NCI-H748 treated with DMSO at 0.1 percent for 48 hours (cell line): ENCODE measurements at places on chromosomes 6 and 20.

DNA sequence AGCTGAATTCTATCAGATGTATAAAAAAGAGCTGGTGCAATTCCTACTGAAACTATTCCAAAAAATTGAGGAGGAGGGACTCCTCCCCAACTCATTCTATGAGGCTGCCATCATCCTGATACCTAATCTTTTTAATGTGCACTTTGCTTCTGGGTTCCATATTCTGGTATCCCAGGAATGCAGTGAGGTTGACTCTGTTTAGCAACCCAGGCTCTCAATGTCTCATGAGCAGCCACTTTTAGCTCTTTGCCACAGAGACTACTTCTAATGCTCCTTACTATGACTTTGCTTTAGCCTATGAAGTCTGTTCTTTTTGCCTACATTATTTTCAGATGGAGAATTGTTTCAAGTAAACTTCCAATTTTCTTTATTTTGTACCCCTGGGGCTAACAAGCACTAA is 185.5 kb upstream of the NRSN1 start:
- no peak for DNase-seq

DNA sequence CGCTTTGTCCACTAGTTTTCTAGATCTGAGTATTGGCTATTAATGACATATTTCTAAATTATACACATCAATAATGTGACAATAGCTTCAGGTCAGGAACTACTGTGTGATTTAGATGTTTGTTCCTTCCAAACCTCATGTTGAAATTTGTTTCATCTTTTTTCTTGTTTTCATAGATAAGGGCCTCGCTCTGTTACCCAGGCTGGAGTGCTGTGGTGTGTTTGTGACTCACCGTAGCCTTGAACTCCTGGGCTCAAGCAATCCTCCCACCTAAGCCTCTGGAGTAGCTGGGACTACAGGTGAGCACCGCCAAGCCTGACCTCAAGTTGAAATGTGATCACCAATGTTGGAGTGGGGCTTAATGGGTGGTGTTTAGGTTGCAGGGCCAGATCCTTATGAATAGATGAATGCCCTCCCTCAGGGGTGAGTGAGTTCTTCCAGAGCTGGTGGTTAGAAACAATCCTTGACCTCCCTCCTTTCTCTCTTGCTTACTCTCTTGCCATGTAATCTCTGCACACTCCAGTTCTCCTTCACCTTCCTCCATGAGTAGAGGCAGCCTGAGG is 5.9 kb upstream of the NQO2 start:
- DNase-seq, result no peak

DNA sequence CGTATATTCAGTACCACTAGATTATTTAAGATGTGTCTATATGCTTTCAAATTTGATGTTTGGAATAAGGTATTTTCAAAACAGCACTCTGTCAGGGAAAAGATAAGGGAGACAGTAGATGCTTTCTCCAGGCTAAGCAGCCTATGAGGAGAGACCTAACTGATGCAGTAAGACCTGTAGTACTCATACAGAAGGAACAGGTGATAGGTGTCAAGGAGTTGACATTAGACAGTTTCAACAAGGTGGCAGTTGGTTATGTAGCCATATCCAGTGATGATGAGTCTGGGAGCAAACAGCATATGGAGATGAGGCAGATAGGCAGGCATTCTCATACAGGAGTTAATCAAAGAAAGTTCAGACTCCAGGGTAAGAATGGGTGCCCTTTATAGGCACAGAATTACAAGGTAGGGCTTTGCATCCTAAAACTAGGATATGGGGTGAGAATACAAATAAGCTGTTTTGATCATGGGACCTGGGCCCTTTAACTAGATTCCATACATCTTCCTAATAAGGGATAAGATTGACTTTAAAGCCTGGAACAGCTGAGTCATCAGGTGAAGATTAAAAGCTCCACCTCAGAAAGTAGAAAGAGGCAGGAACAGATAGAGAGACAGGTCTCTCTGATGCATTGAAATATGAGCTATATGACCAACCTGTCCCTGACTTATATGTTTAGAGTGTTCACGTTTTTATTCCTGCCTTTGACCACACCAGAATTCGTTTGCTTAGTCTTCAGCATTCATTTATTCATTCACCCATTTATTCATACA is 7.9 kb downstream of the RSPH4A start:
- DNase-seq, result no peak

- DNase-seq, result no peak
Observed at GRCh38 chr6:17721671-17722070, 14.9 kb upstream of the NUP153 start.

- no peak for DNase-seq
Observed at GRCh38 chr6:25916789-25917490, 13.6 kb downstream of the SLC17A2 start.

GRCh38 chr20:32031007-32031958 is 20.8 kb upstream of the HCK start:
- DNase-seq, result peak; percentile 33

- DNase-seq, result no peak
Observed at GRCh38 chr6:135233686-135234491, 52.8 kb downstream of the MYB start.

GRCh38 chr6:156199182-156199581 is 578.0 kb upstream of the ARID1B start:
- DNase-seq, result no peak

GRCh38 chr6:1659816-1660215 is 50.1 kb downstream of the FOXC1 start:
- no peak for DNase-seq

DNA sequence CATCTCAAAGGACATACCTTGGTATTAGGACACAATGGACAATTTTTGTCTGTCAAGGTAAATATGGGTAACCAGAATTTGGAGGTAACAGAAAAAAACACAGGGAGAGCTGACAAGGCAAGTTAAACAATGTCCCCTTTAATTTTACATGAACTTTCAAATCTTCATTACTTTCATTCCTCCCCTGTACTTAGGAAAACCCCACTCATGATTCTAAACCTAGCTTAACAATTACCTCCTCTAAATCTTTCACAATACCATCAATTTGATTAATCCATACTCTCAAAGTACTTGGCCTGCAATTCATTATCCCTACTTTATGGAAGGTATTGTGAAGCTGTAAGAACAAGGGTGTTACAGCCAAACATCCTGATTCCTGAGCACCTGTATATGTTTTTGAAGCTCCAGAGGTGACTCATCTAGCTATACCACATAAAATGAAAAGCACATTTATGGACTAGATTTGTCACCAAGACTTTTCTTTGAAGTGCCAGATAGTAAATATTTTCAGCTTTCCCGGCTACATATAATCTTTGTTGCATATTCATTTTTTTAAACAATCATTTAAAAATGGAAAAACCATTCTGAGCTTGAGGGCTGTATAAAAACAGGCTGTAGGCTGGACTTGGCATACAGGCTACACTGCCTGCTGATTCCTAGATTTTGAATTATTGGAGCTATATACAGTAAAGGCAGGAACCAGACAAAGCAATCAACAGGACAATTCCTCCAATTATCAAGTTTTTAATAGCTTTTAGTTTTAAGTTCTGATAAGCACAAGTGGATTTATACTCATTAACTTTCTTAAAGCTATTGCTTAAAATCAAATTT is 22.9 kb downstream of the DEK start:
- DNase-seq, result no peak

DNA sequence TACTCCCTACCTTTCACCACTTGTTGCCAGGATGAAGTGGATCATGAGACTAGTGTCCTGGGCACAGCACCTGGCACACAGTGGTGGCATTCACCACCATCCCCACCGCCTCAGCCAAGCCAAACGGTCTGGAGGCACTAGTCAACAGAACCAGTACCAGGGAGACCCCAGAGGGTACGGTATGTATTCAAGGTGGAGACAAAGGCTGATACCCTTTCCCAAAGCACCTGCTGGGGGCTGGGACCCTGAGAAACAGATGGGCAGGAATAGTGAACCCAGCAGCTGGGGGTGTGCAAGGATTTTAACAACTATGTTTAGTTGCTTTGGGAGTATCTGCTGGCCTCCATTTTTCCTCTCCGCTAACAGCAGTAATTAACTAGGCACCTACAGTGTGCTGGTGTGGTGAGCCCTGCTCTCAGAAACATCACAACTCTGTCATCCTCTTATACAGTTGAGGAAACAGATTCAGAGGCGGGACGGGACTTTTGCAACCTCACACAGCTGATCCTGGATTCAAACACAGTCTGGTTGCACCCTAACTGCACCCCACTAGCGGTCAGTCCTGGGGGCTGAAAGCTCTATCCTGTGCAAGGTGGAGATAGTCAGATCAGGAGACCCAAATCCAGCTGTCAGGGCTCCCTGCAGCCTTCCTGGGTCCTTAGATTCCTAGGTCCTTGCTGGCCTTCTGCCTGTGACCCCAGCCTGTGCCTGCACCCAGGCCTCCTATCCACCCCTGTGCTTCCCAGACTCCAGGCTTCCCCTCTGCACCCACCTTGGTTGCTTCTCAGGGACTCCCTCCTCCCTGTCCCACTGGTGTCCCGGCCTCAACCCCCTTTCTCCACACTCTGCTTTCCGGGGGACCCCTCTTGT is 1.2 kb downstream of the SNTA1 start:
- DNase-seq, result no peak

DNA sequence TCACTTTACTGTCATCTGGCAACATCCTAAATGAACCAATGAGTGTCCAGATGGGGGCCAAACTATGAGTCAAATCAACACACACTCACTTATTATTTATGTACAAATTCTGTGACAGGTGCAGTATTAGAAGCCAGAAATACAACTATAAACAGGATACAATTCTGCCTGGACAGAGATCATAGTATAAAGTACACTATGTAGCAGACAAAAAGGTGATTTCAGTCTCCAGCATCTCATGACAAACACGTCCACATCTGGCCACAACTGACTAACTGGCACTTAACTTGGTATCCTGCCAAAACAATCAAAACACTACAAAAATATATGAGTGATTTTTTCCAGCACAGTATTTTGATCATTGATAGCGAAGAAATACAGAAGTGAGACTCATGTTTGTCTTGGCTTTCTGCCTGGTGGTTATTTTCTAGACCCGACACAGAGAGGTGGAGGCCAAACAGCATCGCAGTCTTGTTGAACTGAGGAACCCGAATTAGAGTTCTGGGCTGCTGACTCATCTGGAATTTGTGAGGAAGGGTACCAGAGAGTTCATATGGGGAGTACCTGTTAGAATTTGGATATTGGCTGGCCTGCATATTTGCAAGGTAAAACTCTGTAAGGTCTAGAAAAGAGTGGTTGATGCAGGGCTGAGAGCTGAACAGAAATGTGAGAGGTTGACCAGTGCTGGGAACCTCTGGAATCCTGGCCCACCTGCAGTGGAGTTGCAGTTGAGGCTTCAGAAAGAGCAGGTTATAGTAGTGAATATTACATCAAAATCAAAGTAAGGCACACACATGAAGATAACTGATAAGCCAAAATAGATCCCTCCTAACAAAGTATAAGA is 475.2 kb downstream of the PTPRT start:
- DNase-seq, result peak; percentile 87

DNA sequence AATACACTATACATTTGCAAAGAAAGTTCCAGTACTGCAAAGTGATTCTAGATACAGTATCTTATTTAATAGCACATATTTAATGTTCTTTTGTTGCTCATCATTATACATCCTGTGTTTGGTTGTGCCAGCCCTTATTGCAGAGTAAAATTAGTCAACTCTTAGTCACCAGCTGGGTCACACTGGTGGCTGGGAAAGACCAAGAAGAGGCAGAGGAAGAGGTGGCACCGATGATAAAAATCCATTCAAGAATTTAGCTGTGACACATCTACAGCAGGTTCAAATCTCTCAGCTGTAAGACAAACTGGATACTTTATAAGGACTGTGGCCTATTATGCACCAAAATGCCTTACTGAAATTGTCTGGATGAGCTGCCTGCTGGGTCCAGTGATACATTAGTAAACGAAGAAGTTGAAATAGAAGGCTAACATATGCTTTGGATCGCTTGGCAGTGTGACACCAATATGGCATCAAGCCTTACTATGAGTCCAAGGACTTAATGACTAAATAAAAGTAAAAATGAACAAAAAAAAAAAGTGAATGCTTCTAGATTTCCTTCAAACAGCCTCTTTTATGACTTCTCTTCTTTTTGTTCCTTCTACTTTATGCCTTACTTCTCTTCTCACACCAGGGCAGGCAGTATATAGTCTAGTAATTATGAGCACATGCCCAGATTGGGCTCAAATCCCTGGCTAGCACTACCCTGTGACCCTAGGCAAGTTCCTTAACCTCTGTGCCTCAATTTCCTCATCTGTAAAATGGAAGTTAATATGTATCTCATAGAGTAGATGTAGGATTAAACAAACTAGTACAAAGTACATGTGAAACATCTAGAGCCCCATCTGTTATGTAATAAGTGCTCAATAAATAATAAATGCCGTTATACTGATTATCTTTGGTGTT is 29.4 kb upstream of the RNF8 start:
- no peak for DNase-seq

DNA sequence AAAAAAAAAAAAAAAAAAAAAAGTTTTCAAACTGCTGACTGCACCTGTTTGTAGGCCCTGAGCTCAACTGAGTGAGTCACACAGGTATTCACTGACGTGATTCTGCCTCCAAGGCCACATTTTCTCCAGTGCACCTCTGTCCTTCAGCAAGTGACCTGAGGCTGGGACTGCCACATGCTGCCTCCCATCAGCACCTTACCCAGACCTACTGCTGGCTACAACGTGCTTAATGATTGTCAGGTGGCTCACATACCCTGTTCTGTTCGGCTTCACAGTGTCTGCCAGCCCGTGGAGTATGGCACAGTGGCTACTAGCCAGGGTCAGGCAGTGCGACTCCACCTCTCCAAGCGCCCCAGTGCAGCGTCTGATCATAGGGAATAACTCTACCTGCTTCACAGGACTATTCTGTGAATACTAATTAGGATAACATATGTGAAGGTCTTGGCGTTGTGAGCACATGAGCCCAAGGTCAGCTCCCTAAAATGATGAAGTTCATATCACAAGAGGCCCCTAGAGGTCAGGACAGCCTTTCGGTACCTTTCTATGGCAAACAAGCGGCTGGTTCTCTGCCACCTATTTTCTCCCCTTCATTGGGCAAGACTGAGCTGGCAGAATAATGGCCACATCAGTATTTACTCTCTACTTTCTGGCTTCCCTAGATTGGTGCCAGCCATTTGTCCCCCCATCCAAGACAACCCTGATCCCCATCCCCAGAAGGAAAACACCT is 28.1 kb downstream of the RIPOR3 start:
- no peak for DNase-seq

DNA sequence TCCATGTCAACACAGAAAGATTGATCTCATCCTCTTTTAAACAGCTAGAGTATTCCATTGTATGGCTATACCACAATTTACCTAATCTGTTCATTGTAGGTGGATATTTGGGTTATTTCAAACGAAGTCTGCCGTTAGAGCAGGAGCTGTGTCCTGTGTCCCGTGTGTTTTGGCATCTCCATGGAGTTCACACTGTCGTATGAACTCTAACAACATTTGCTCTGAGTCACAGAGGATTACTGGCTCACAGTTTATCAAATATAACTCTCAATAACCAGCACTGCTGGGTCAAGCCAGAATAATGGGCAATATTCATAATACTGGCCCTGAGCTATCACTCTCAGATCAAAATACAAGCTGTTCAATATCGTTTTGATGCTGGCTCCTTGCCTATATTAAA is 16.4 kb downstream of the TRAM2 start:
- no peak for DNase-seq

- no peak for DNase-seq
Observed at GRCh38 chr20:38092260-38092857, 58.8 kb downstream of the RPRD1B start.

DNA sequence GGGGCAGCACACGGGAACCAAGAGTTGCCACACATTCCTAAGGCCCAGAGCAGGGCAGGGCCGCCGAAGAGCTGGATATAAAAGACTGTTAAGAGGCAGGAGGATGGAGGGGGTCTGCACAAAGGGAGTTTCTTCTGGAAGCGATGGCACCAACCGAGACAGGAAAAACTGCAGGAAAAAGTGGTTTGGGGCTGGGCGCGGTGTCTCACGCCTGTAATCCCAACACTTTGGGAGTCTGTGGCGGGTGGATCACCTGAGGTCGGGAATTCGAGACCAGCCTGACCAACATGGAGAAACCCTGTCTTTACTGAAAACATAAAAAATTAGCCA is 41.8 kb downstream of the SSR1 start:
- DNase-seq, result no peak
